ENCODE measurements at places on chromosomes 12 and 14.
A peak's percentile ranks its signal among the peaks of the same experiment; 100 is the strongest.

- no peak for DNase-seq
These were observed 2.2 kb downstream of the ERH start for GRCh38 chr14:69395929-69396328.

DNA sequence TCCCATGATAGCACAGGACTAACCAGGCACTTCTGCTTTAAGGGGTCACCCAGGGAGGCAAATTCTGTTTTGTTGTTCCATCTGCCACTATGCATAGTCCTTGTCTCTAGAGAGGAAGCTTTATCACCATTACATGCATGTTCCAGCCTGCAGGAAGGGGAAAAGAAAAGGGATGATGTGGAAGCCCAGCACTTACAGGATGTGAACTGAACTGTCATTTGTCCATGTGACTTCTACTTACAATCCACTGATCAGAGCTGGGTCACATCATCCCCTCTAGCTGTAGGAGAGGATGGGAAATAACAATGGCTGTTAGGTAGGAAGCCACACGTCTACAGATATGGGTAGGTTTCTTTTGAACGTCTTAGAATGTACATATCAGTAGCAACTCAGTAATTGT is 203.1 kb downstream of the PTPRO start:
- no peak for DNase-seq

- no peak for DNase-seq
These were observed 111.9 kb downstream of the NTS start for GRCh38 chr12:85985996-85986395.

GRCh38 chr12:46674129-46674528 is 151.7 kb downstream of the SLC38A4 start:
- no peak for DNase-seq

- DNase-seq: no peak
These were observed 11.1 kb upstream of the LGALS3 start for GRCh38 chr14:55117803-55118441.

- no peak for DNase-seq
These were observed 3.3 kb upstream of the PDZRN4 start for GRCh38 chr12:41184864-41185263.

DNA sequence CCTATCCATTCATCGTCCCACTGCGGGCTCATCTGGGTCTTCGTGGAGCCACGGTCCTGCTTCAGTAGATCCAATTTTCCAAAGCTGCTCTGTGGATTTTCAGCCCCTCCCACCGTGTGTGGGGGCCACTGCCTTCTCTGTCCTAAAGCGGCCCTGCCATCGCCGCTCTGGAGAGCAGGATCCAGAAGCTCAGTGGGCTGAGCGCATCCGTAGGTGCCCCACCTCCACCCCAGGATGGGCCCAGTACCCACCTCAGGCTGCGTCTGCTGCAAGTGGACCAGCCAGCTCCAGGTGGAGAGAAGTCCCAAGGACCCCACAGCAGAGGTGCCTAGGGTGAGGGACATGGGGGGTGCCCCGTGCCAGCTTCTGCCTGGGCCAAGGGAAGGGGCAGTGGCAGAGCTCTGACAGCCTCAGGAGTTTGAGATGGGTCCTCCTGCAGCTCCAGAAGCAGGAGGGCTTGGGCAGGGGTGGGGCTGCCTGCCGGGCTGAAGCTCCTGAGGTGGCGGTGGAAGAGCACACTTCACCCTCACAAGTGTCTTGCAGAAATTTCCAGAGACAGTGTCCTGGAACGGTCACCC is 148.1 kb upstream of the C14orf180 start:
- DNase-seq: no peak

DNA sequence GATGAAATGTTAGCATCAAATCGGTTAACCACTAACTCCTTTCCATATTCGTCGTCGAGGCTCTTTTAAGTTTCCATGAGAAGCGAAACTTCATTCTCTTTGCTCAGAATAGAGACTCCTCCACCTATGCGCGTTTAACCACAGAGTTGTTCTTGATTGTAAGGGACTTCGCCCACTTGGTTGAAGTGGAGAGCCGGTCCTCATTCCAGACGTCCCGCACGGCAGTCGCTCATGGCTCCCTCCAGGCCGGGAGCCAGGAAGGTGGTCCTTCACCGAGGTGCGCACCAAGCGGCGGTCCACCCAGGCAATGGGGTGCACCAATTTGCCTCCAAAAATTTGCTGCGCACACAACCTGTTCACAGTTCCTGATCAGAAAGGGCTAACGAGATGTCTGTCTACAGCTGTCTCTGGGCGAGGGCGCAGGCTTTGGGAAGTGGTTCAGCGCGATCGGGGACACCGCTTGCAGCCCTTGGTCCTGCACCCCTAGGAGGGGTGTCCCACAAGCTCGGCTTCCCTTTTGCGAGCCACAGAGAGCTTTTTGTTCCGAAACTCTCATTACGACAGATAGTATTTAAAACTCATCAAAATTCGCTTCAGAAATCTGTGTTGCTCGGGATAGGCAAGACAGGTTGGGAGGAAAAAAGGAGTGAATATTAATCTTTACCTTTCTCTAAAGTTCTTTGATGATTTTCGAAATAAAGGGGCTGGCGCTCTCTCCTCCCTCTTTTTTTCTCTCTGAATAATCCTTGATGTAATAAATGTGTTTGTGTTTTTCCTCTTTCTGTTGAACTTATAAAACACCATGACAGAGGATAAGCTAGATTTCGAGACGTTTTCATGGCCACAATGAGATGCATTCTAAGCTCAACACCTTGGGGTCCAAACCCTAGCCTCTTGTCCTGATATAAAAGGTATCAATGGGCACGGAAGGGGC is 6.4 kb upstream of the ALX1 start:
- DNase-seq: peak; percentile 75
